ENCODE measurements at places on chromosomes 3 and 15. TPM values are rescaled to one million over a fixed set of nuclear protein-coding genes. Genes with fewer than 3 reads are reported as not detected.

The HTR3E gene
- total RNA-seq, result not detected

The GOLGA6L7 gene
- not detected for total RNA-seq

The SKOR1 gene
- 0.68 TPM for total RNA-seq

The TAGLN3 gene
- not detected for total RNA-seq

The TMEM212 gene
- not detected for total RNA-seq

The CCR2 gene
- 54.4 TPM for total RNA-seq

All from spleen (tissue), 13 donors.